ENCODE measurements at places on chromosomes 5 and 9.

DNA sequence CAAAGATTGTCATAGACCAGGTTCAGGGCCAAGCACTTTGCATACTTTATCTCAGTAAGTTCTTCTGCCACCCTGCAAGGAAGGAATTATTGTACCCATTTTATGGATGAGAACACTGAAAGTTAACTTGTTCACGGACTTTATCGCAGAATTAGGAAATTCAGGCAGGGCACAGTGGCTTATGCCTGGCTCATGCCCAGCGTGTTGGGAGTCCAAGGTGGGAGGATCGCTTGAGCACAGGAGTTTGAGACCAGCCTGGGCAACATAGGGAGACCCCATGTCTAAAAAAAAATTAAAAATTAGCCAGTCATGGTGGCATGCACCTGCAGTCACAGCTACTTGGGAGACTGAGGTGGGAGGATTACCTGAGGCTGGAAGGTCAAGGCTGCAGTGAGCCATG, 72.4 kb downstream of the MFAP3 start:
- DNase-seq: no peak

DNA sequence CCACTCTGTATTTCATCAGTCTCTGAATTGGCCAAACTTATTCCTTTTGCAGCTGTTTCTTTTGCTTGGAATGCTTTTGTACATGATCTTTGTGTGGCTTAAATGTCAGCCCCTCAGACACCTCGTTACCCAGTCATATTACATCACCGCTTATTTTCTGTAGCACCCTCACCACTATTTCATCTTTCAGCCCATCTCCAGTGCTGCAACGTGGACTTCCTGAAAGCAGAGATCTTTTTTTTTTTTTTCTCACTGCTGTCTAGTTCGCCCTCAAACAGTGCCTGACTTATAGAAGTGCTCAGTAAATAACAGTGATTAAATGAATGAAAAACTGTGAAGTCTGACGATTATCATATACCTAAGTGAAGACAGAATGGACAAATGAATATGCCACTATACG, 835 bp downstream of the SRA1 start:
- DNase-seq: no peak

DNA sequence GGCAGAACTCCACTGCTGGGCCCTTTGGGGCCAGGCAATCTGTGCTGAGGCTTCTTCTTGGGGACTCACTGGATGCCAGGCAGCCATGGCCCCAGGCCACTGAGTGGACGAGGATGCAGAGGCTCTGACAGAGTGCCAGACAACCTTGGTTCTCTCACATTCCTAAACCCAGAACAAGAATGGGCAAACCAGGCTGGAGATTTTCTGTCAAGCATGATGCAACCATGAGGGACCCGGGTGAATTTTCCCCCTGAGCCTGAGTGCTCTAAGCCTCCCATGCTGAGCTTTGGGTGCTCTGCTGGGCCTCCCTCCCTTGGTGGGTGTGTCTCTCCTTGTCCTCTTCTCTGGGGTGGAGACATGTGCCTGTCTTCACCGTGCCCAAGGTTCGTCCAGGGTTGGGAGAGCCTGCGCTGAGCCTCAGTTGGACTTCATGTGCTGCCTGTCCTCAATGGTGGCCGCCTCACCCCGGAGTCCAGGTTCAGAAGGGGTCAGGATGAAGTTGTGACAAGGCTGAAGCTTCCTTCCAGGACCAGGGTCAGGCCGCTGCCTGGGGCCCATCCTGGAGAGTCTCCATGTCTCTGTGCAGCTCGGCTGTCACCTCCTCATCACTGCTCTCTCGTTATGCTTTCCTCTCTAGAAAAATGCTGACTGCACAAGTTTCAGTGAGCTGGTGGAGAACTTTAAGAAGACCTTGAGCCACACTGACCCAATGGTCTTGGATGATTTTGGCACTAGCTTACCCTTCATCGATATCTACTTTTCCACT, 24.1 kb downstream of the PITX1 start:
- no peak for DNase-seq

DNA sequence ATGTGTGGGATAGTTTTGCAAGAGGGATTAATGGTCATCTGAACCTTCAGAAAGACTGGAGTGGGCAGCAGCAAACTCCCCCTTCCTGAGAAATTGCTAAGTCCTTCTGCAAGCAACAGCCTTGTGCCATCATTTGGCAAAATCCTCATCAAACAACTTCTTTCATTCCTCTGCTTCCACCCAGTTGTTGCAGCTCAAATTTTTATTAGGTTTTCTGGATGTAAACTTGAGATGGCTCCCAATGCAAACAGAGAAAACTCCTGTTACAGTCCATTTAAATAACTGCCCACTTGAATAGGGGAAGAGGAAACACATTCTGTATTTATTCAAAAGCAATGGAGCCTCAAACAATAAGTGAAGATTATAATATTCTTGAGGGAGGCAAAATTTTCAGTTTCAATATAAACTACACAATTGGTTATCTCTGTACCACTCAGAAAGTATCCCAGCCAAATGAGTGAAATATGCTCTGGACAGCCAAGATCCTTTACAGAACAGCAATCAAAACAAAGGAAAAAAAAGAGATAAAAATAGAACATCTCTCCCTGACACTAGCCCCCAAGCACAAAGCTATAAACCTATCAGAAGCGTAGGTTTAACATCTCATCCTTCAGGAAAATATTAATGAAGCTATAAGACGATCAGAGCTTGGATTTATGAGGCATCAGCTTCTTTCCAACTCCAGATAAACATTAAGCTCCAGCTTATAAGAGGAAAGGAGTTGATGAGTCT, 17.3 kb upstream of the DAP start:
- DNase-seq: no peak

DNA sequence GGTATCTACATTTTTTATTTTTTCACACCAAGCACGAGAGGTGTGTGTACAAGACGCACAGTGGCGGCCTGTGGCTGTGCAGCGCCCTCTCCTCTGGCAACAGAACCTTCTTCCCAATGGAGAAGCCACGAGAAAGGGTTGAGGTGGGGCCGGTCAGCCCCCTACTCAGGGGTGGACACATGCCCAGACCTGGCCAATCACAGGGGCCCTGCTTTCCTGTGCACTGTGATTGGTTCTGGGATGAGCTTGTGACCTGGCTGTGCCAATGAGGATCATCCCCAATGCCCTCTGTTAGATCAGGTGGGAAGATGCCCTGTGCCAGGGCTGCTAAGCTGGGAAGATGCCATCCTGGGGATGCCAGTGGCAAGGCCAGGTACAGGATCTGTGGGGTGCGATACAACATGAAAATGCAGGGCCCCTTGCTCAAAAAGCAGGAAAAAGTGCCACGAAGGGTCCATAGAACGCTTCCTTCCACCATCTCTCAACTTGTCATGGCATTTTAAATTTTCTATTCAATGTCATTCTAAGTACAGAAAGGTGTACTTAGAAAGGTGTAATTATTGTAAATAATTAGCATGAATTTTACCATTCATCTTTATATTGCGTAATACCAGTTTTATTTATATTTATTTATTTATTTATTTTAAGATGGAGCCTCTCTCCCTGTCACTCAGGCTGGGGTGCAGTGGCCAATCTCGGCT, 15.4 kb downstream of the IER5L start:
- DNase-seq: no peak

GRCh38 chr9:2645569-2645968, 24.0 kb downstream of the VLDLR start:
- DNase-seq: no peak

All from astrocyte of the spinal cord (primary cell).